ENCODE measurements at places on chromosomes 1 and 21.
A peak's percentile ranks its signal among the peaks of the same experiment; 100 is the strongest.

DNA sequence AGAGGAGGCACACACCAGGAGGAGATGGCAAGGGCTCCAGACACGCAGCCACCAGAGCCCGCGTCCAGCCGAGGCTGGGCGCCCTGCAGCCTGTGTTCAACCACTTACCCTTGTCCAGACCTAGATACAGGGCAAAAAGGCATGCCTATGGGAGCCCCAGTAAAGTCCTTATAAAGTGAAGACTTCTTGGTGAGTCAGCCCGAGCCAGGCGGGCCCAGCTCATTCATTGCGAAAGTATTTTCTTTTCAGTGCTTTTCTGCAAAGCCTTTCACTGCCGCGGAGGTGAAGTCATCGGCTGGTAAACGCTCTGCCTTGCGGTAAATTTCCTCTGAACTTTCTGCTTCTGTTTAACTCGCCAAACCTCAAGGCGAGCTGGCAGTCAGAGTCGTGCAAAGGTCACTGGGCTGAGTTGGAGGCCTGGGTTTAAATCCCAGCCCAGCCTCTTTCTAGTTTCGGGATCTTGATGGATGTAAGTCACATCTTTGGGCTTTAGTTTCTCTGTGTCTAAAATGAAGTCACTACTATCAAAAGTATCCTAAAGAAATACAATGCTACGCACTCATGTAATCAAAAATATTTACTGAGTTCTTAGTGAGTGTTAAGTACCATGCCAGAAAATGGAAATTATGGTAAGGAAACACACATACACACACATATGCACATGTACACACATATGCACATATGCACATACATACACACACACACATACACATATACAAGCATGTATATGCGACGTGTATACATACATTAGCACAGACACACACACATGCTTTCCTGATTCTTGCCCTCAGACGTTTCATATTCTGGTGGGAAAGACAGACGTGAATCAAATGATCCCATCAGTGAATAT, 54.7 kb upstream of the IFFO2 start:
- DNase-seq, result peak; percentile 86

DNA sequence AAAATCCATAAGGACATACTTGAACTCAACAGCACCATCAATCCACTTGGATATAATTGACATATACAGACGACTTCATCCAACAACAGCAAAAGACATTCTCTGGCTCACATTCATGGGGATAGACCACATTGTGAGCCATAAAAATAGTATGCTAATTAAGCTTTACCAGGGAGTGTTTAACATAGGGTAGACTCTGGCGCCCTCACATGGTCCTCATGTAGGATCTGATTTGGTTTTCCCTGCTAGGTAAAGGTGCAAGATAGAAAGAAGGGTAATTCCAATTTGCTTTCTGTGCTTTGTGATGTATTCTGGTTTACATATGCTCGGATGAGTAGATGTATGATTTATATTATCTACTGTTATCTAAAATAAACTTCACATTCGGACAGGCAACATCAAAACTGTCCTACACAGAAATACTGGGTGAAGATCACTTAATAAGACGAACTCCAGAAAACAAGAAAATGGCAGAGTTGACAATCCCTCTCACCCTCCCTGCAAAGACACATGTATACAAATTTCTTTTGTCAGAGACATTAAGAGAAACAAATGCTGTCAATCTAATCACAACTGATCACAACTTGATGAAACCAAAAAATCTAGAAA, 27.7 kb downstream of the CR1L start:
- peak; percentile 45 for DNase-seq

- no peak for DNase-seq
Measured at GRCh38 chr21:37665230-37666024, 250.8 kb downstream of the KCNJ6 start.

DNA sequence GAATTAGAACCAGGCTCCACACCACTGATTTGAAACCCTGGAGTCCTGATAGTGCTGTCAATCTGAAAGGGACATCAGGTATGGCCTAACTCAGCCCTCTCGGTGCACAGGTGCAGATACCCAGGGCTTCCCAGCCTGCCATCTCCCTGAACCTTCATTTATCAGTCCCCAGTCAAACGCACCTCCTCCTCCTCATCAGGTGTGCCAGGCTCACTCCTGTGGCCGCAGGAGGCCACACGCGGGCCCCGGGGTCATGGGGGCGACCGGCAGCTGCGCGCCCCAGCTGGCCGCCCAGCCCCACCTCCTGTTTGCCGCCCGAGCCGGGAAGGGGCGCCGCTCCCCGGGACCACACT, 572 bp downstream of the FUCA1 start:
- DNase-seq, result no peak

- no peak for DNase-seq
Measured at GRCh38 chr1:219798283-219799030, 129.9 kb downstream of the SLC30A10 start.

DNA sequence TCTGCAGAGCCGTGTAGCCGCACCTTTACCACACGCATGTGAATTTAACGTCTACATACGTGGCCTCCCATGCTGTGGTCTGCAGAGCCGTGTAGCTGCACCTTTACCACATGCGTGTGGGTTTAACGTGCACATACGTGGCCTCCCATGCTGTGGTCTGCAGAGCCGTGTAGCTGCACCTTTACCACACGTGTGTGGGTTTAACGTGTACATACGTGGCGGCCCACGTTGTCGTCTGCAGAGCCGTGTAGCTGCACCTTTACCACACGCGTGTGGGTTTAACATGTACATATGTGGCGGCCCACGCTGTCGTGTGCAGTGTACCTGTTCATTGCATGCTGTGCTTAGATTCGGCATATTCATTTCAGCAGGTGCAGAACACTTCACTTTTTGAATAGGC, 17.5 kb downstream of the DFFB start:
- no peak for DNase-seq

DNA sequence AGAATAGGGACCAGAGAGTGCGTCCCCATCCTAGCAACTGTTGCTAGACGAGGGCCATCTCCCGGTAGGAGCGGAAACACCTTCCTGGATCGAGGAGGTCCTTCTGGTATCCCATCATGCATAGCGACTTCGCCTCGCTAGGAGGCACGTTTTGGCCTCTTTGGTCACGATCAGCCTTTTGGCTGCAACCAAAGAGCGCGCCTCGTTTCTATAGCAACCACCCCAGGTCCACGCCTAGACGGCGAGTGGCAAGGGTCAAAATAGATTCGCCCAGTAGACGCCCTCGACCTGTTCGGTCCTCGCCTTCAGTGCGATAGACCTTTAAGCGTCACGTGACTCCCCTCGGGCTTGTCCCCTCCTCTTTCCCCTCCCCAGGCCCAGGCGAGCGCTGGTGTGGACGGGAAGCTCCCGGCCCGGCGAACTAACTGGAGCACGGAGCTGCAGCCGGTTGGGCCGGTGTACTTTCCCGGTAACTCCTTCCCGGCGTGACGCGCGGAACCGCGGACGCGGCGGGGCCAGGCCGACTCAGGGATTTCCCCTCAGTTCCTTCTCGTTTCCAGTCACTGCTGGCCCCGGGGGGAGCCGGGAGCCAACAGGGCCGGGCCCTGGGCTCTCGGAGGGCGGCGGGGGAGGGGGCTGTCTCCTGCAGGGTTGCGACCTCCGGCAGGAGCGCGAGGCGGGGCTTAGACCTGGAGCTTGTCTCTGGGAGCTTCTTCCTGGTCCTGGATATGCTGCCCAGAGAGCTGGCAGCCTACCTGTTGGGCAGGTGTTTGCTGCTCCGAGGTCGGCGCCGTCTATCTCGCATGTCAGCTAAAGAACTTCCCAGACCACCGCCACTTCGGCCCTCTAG, at the start of gene DNAJC16:
Gene DNAJC16 (plus strand): TSS at position 359 of the 850 bp plus-strand sequence. CDS start 2,258 bp downstream, outside the sequence.
- peak; percentile 99 for DNase-seq

GRCh38 chr1:180259431-180260338, 29.6 kb downstream of the LHX4 start:
- no peak for DNase-seq

GRCh38 chr1:181128592-181129497, 40.3 kb downstream of the IER5 start:
- peak; percentile 72 for DNase-seq

- DNase-seq, result no peak
Measured at GRCh38 chr1:26220199-26220912, 13.6 kb upstream of the CEP85 start.

- DNase-seq, result peak; percentile 3
Measured at GRCh38 chr21:33761441-33762036, 119.2 kb downstream of the ITSN1 start.

GRCh38 chr1:200693327-200693726, 23.6 kb upstream of the DDX59 start:
- DNase-seq, result no peak

GRCh38 chr21:15671188-15671587, 58.6 kb upstream of the USP25 start:
- DNase-seq, result no peak

GRCh38 chr1:53590531-53591515, 131.6 kb downstream of the DMRTB1 start:
- DNase-seq, result no peak

GRCh38 chr1:163178628-163179027, 24.1 kb downstream of the RGS5 start:
- DNase-seq, result peak; percentile 49

DNA sequence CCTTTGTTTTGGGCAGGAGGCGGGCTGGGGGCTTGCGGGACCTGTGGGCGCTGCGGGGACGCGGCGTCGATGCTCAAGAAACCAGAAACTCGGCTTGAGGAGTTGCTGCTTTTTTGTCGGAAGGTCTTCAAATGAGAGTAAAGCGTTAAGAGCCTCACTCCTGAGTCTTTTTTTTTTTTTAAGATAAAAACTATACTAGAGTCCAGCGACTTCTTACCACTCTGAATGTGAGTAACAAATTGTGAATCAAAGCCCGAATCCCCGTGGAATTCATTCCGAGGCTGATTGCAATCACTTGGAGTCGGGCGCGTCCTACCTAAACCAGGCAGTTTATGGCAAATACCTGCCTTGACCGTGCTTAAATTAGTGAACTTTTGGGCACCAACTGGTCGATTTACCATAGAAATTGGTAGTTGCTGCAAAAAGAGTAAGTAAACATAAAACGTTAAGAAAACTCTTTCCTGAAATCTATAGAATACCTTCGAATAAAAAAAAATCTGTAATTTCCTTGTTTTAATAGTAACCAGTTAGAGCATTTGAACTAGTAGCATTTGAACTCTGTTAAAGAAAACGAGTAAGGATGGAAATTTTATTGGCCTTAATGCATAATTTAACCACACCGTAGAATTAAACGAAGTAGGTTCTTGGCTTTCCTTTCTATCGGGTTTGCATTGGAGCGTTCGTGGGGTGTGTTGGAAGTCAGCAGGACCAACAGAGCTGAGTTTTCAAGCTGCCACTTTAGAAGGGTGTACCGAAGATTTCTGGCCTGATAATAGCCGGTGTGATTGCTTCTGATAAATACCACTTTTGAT, 769 bp downstream of the GPSM2 start:
- peak; percentile 6 for DNase-seq

- DNase-seq, result no peak
Measured at GRCh38 chr1:115262886-115263285, 75.2 kb downstream of the NGF start.

DNA sequence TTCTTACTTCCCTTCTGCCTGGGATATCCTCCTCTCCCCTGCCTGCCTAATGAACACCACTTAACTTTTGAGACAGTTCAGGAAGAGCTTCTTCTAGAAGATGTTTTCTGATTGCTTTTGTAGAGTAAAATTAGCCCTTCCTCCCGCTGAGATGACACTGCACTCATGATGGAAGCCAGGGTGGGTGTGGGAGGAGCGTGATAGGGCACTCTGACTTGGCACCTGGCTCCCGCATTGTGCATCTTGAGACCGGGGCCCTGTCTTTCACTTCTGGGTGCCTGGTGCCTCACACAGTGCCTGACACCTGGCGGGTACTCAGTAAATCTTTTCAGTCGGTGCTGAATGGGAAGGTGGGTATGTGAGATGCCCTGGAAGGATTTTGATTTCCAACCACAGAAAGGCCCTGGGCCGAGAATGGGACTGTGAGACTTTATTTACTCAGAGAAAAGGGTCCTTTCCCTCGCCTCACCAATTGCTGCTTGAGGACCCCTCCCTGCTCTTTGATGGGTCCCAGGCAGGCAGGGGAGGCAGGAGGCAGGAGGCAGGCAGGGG, 6.8 kb downstream of the THEM5 start:
- DNase-seq, result no peak

GRCh38 chr1:40153073-40153770, 8.0 kb upstream of the RLF start:
- DNase-seq, result peak; percentile 75

DNA sequence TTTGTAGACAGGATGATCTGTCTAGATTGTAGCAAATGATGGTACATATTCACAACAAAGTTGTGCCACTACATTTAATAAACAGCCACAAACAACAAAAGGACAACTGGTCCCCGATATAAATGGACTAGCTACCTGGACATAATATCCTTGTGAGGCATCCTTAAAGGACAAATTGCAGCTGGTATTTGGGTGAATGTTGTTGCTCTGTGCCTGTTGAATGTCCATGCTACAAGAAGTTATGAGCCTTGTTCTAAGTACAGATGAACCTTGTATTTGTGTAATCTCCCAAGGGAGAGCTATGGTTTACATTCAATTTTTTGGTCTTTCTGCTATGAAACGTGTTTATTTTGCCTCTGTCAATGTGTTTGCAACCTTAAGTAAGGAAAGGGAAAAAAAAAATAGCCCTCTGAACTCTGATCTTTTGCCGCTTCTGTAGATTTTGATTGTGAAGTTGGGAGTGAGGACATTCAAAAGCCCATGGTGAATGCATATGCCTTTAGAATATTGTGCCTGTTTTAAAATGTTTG, 26.5 kb downstream of the SFT2D2 start:
- no peak for DNase-seq

DNA sequence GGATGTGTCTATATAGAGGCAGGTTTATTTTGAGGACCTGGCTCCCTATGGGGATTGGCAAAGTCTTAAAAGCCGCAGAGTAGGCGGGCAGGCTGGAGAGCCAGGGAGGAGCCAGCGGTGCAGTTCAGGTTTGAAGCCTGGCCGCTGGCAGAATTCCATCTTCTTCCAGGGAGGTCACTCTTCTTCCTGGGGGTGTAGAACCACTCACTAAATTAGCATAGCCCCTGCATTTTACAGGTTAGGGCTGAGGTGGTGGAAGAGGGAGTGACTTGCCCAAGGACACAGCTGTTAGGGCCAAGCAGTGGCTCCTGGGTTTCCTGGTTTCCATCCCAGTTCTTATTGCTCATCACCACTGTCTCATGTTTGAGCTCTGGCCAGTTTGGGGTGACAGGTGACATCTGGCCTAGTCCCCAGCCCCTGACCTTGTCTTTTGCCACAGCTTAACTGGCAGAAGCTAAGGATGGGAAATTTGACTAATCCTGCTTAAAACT, 1.4 kb downstream of the PINK1 start:
- DNase-seq, result peak; percentile 67

DNA sequence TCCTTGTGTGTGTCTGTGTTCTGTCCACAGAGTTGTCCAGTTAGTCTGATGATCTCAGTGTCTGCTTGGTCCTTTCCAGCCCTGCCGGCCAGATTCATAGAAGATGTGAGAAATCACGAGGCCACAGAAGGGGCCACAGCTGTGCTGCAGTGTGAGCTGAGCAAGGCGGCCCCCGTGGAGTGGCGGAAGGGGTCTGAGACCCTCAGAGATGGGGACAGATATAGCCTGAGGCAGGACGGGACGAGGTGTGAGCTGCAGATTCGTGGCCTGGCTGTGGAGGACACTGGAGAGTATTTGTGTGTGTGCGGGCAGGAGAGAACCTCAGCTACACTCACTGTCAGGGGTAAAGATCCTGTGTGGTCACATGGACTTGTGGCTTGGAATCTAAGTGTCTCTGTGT, 95.8 kb downstream of the OBSCN start:
- no peak for DNase-seq

Data from AML-193 (cell line).